ENCODE measurements at places on chromosomes 5 and 9.

- no peak for DNase-seq
These were observed 44.4 kb downstream of the BNC2 start for GRCh38 chr9:16825971-16826625.

DNA sequence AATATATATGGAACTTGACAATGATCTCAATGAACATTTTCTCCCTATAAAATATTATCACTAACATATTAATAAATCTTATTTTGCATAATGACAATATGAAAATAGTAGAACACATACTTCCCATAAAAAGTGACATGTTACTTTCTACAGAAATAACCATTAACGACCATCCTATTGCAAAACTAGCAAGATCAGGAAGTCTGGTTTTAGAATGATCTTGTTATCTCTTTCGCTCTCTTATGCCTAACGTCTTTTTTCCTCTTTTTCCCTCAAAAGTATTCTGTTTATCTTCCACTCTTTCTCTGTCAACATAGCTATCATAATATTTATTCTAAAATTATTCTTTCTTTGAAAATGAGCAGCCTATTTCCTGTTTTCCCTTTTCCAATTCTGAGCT is 21.6 kb upstream of the C5orf46 start:
- DNase-seq: no peak

GRCh38 chr5:148937239-148937638 is 110.8 kb downstream of the ADRB2 start:
- DNase-seq: no peak

DNA sequence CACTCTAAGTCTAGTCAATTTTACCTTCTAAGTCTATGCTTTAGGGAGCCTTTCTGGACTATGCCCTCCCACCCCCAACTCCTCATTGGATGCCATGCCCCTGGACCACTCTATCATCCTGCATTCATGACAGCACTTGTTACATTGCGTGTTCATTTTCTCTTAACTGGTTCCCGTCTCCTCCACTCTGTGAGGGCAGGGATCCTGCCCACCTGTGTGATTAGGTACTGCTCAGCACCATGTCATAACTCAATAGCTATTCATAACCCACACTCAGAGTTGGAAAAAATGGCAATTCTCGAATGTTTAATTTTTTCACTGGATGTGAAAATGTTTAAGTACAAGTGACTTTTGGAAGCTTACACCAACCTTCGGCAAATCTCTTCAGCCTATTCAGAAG is 88.5 kb downstream of the PRLR start:
- no peak for DNase-seq

GRCh38 chr9:73371801-73372200 is 220.1 kb downstream of the ANXA1 start:
- DNase-seq: no peak

DNA sequence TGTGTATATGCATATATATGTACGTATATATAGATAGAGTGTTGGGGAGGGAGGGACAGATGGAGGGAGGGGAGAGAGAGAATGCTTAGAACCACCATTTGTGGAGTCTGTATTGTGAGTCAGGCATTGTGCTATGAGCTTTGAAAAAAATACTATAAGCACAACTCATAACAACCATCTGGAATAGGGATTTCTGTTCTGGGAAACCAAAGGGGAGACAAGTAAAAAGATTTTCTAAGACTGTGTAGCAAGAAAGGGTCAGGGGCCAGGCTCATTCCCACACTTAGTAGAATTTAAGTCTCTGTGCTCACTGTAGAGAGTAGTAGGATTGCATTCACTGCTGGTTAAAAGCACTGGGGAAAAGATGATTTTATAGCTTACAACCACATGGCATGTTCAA is 202.3 kb upstream of the SGCD start:
- DNase-seq: no peak

DNA sequence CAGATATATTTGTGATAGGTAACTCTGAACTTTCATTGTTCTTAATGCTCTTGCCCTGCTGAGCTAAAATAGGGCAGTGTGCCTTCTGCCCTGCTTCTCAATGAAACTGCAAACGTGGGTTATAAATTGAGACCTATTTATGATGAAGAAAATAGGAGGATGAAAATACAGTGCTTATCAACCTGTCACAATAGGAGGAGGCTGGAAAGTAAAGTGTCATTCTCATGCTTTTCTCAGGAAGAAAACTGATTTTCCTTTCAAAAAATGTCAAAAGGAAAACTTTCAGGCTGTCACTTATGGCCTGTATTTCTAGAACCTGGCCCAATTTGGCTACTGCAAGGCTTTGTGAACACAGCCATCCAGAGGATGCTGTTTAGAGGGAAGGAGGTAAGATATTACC is 130.3 kb upstream of the TUSC1 start:
- DNase-seq: no peak

GRCh38 chr5:134248256-134248655 is 22.4 kb upstream of the PPP2CA start:
- no peak for DNase-seq

- DNase-seq: no peak
These were observed 2.1 kb downstream of the PCDHGA4 start for GRCh38 chr5:141356950-141357349.

- DNase-seq: no peak
These were observed 15.0 kb upstream of the LVRN start for GRCh38 chr5:115947260-115947659.

DNA sequence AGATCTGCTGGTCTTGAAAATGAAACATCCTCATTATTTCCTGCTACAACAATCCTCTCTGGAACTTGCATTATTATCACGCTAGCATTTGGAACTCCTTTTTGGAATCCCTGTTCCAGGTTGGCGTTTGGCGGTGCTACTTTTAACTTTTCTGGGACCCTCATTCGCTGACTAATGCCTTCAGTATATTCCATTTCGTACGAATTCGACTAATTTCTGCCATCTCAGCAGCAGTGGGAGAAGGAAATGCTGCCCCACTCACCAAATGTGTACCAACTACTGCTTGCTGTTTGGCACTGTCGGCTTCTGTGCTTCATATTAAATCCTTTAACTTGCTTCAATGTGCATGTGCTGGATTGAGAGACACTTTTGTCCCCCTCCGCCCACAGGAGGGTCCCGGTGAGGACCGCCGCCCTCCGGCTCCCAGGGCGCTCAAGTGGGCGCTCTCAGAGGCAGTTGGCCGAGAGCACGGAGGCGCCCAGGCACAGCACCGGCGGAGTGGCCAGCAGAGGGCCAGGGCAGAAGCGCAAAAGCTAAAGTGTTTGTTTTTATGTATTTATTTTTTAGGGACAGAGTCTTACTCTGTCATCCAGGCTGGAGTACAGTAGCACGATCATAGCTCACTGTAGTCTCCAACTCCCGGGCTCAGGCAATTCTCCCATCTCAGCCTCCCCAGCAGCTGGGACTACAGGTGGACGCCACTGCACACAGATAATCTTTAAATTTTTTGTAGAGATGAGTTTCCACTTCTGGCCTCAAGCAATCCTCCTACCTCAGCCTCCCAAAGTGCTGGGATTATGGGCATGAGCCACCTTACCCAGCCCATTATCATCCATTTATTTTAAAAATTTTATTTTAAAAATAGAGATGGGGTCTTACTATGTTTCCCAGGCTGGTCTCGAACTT is 11.9 kb downstream of the PDE6A start:
- DNase-seq: no peak

- DNase-seq: no peak
These were observed 92.8 kb downstream of the TAF11L14 start for GRCh38 chr5:17727098-17727497.

- no peak for DNase-seq
These were observed 5.7 kb downstream of the ZNF366 start for GRCh38 chr5:72501488-72501887.

GRCh38 chr5:157459715-157460599 is at the start of gene NIPAL4:
Gene NIPAL4, plus strand, starts transcription at chr5:157460213. Its CDS starts 108 bp downstream, at chr5:157460321.
- DNase-seq: peak; percentile 44

- no peak for DNase-seq
These were observed 2.9 kb downstream of the BICD2 start for GRCh38 chr9:92761686-92762085.

DNA sequence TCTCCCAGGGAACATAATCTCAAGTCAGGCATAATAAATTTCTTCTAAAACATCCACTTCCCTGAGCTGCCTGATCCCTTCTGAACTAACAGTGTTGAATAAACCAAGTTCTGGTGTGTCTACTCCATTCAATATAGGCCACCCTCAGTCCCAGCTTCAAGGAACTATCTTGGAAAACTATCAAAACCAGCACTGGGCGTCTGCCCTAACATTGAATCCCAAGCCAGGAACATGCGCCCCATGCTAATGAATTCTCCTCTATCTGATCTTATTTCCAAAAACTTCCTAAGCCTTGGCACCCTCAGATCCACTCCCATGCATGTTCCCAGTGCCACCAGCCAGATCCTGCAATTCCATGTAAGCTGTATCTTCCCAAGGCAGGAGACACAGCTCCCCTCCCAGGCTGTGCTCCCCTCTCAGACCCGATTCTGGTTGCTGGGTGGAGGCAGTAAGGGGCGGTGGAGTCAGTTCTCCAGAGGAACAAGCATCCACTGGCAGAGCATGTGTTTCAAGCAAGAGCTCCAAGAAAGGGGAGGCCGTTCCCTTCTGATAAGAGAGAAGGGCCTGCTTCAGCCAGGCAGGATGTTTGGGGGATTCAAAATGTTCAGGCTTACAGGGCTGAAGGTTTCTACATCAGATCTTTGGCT is 13.1 kb upstream of the FOXI1 start:
- DNase-seq: no peak

- DNase-seq: no peak
These were observed 52.2 kb upstream of the NRARP start for GRCh38 chr9:137354153-137354844.

- peak; percentile 13 for DNase-seq
These were observed 9.1 kb upstream of the DNAJC25 start for GRCh38 chr9:111621895-111622480.
